CD4-positive, alpha-beta T cell treated with Interleukin-2 at 100 ng/mL for 4 hours (primary cell): ENCODE measurements at places on chromosomes 11 and 22.

- DNase-seq = no peak
These were observed 333.0 kb upstream of the NARS2 start for GRCh38 chr11:78907636-78908035.

- DNase-seq = no peak
These were observed 382.5 kb upstream of the KIRREL3 start for GRCh38 chr11:127383026-127383425.

DNA sequence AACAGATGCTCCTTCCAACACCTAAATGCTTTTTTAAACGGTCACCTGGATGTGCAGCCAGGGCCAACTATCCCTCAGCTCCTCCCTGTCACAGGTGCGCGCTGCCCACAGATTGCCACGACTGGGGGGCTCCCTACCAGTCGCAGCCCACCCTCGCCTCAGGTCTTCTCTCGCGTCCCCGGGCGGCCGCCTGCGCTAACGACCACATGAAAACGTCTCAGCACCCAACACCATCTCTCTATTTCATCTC lies 469 bp downstream of the ZBED5 start:
- no peak for DNase-seq

DNA sequence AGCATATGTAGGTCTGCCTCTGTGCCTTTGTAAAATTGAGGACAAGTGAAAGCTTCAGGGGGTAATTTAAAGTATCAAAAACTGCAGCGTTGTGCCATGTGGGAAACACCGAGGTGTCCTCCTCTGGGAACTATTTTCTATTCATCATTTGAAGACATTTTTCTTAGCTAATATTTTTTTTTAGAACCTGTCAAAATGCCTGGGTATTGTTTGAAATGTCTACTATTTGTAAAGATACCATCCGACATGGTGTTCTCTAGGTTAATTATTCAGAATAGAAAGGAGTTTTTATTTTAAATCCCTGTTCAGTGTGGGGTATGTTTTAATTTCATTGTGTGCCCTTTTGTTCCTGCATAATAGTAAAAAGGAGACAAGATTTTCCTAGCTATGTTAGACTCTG lies 490.8 kb downstream of the NELL1 start:
- DNase-seq = no peak

DNA sequence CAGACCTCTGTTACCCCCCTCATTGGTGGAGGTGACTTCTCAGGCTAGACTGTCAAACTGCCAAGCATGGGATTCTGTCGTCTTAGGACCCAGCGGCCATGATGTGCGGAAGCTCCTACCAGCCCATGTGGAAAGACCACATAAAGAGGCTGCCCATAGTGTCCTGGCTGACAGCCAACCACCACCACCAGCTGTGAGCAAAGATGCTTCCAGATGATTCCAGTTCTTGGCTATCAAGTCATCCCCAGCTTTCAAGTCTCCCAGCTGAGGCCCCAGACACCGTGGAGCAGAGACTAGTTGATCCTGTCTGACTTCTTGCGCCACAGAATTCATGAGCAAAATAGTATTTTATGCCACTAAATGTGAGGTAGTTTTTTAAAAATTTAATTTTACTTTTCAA lies 32.9 kb downstream of the SCUBE1 start:
- DNase-seq = no peak

DNA sequence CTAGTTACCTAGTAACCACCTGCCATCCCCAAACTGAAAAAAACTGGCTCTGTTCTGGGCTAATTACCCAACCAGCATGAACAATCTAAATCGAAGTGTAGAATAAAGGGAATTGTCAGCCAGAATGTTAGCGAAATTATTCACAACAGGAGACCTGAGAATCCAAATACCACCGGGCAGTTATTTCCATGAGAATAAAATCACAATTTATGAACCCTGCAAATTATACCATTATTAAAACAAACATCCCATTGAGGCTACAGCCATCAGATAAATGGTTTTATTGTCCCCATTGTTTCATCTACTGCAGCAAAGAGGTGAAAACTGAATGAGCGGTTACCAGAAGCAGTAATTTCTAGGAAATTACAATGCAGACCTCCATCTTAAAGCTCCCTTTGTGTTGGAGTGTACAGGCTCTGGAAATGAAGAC lies 21.7 kb downstream of the FAM168A start:
- DNase-seq = no peak
